ENCODE measurements at places on chromosomes 12 and 14.

DNA sequence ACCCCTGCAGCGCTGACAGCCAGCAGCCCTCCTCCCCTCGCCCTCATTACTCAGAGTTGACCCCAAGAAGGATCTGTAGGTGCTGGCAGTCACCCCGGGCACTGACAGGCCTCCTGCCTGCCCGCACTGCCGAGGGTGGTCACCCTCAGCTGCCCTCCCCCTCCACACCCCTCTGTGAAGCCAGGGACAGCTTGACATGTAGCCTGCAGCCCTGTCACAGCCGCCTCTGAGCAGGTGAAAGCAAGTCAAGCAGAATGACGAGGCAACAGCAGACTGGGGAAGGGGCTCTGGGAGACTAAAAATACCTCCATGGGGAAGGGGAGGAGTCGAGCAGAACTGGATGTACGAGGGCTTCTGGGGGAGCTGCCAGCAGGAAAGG lies 178.1 kb downstream of the DPF3 start:
- DNase-seq, result no peak

GRCh38 chr14:83162361-83162929 lies 1628.8 kb upstream of the SEL1L start:
- no peak for DNase-seq

GRCh38 chr14:32602699-32603098 lies 273.6 kb downstream of the AKAP6 start:
- DNase-seq, result no peak

- DNase-seq, result no peak
These were observed 56.8 kb downstream of the USP15 start for GRCh38 chr12:62317017-62317416.

DNA sequence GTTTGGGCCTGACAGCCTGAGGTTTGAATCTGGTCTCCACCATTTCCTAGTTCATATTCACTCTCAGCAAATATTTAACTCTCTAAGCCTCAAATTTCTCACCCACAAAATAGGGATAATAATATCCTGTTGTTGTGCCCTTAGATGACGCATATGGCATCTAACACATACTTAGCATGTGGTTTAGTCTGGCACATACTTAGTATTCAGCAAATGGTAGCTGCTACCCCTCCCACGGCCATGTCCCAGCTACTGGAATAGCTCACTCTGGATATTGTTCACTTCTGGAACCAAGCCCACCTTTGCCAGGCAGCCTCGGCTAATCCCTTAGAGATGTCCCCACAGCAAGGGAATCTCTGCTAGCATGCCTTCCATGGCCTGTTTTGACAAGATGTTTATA lies 53.3 kb downstream of the BICD1 start:
- DNase-seq, result no peak

GRCh38 chr14:66483322-66483721 lies 2.8 kb upstream of the CCDC196 start:
- no peak for DNase-seq

GRCh38 chr14:31059152-31059924 lies 33.2 kb upstream of the STRN3 start:
- DNase-seq, result no peak

DNA sequence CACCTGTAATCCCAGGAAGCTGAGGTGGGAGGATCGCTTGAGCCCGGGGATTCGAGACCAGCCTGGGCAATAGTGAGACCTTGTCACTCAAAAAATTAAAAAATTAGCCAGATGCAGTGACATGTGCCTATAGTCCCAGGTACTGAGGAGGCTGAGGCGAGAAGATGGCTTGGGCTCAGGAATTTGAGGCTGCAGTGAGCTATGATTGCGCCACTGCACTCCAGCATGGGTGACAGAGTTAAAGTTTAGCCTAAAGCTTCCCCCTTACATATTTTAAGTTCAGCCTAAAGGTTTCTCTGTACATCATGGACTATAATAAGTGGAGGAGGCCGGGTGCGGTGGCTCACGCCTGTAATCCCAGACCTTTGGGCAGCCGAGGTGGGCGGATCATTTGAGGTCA lies 70.1 kb downstream of the SPRING1 start:
- no peak for DNase-seq

DNA sequence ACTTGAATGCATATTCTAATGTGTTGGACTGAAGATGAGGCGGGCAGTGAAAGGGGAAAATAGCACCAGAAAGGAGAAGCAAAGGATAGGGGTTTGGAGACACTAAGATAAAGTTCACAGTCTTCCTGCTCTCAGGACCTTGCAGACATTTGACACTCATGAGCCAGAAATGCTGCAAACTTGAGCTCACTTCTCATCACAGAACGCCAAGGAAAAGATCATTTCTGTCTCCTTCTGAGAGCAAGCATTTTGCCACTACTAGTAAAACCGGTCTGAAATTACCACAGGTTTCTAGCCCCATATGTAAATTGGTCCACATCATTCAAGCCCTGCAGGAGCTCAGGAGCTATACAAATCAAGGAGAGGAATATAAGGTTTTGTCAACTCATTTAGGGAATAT lies 44.6 kb upstream of the ANO2 start:
- no peak for DNase-seq

- DNase-seq, result no peak
These were observed 26.3 kb upstream of the CISTR start for GRCh38 chr12:53777936-53778644.

DNA sequence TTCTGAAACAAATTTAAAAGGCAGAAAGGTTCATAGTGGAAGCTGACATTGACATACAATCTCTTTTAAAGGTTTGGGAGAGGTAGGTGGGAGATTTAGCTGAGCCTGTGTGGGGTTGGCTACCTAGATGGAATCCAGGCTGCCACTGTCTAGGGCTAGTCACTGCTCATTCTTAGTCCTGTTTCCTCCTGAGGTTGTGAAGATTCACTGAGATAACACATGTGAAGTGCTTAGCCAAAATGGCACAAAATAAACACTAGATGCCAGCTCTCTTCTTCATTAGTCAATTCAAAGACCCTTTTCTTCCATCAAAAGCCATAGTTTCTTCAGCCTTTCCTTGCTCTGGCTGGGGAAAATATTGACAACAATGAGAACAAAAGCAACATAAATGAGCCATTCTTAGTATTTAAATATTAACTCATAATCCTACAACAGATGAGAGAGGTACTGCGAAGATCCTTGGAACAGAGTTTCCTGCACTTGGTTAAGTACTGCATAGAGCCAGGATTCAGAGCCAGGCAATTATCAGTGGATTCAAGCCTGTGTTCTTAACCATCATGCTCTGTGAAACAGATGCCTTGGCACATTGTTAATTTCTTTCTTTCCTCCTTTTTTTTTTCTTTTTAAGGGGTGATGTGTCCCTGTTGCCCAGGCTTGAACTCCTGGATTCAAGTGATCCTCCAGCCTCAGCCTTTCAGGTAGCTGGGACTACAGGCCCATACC lies 3.5 kb downstream of the MYF6 start:
- no peak for DNase-seq

DNA sequence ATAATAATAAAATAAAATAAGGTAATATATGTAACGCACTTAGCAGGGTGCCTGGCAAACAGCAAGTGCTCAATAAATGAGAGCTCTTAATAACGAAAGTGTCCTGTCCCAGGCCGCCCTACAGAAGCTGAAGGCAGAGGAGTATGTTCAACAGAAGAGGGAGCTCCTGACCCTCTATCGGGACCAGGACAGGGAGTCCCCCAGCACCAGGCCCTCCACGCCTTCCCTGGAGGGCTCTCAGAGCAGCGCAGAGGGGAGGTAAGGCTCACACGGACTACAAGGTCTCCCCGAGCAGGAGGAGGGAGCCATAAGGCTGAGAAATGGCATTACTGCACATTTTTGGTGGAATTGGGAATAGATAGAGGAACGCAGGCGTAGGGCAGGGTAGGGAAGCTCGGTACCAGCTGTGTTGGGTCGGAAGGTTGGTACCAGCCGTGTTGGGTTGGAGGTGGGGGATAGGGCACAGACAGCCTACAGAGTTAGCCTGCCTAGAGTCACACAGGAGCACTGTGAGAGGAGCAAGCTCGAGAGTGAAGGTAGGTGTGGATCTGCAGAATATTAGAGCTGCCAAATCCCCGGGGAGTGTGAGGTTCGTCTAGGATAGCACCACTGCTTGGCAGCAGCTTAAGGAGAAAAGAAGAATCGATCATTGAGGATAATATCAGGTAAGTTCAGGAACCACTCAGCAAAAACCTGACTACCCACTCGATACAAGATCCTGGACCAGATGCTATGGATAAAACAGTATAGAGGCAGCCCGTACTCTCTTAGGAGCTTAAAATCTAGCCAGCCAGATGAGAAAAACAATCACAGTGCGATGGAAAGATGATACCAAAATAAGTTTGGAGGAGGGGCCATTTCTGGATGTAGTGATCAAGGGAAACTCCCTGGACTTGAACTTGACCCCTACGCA lies 15.3 kb downstream of the TNFRSF1A start:
- DNase-seq, result no peak

GRCh38 chr14:63182968-63183367 lies 21.3 kb upstream of the RHOJ start:
- DNase-seq, result no peak

- DNase-seq, result no peak
These were observed 57.9 kb upstream of the BICD1 start for GRCh38 chr12:32048791-32049190.

- DNase-seq, result no peak
These were observed 127.5 kb downstream of the TBC1D30 start for GRCh38 chr12:64951944-64952343.

GRCh38 chr14:29806124-29806517 lies 121.5 kb downstream of the PRKD1 start:
- DNase-seq, result no peak

DNA sequence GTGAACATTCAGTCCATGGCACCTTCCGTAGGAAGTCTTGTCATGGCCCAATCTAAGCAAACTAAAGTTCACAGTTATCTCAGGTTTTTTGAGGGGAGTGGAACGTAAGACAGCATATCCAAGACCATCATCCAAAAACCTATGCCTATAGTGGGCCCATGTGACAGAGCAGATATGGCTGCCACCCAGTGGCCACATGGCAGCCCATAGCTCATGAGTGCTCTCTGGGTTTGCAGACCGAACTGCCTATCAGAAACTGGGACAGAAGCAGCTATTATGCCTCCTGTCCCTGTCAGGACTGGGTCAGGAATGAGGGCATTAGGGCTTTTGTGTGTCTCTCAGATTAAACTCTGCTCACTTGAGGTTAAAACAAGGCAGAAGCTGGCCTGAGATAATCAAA lies 503.7 kb downstream of the NRXN3 start:
- no peak for DNase-seq

- DNase-seq, result no peak
These were observed 18.8 kb upstream of the LTA4H start for GRCh38 chr12:96054244-96054610.

GRCh38 chr14:91731018-91731417 lies 868 bp downstream of the CATSPERB start:
- DNase-seq, result no peak

GRCh38 chr14:53409969-53410368 lies 256.8 kb upstream of the DDHD1 start:
- no peak for DNase-seq

DNA sequence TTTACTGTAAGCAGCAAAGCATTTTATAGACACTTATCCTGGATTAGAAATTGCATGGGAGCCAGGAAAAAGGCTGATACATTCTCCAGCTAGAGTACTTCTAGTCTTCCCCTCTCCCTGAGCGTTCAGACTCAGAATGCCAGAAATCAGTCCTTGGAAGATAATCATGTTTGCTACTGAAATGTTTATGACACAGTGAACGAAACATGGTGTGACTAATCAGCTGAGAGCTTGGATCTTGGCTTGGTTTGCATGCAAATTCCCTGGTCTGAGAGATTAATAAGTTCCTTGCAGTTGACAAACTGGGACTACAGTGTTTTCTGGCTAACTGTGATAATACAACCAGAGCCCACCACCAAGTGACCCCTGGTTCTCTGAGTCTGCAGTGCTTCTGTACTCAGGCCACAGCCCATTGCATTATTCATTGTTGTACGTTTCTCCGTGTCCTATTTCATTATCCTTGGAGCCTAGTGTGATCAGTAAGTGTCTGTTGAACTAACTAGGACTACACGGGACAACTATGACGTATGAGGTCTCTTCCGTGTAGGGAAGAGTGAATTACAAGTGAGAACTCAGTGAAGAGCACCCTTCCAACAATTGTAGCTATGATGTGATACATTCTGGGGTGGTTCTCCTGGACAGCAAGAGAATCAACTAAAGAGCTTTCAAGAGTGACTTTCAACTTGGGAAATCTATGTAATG lies 34.6 kb upstream of the EVL start:
- DNase-seq, result no peak

GRCh38 chr14:98070536-98070935 lies 1201.5 kb downstream of the BCL11B start:
- no peak for DNase-seq

- no peak for DNase-seq
These were observed 300.9 kb downstream of the CACNA1C start for GRCh38 chr12:2353691-2354090.

DNA sequence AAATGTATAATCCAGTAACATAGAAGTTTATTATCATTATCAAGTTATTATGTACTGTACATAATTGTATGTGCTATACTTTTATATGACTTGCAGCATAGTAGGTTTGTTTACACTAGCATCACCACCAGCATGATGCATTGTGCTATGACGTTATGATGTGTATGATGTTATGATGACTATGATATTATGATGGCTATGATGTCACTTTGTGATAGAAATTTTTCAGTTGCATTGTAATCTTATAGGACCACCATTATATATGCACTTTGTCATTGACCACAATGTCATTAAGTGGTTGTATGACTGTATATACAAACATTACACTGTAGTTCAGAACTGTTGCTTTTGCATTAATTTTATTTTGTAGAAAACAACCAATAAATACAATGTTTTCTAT lies 173.4 kb downstream of the PPFIA2 start:
- no peak for DNase-seq

DNA sequence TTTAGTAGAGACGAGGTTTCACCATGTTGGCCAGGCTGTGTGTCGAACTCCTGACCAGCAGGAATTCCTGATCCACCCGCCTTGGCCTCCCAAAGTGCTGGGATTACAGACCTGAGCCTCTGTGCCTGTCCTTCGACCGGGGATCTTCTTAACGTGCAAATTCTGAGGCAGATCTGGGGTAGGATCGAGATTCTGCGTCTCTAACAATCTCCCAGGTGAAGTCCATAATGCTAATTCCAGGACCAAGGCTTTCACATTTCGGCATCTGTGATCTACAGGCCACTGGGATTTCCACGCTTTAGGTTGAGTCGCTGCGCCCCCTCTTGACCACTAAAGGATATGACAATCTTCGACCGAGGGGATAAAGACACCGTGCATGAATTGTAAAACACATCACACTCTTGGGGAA lies 24.8 kb downstream of the FOS start:
- peak; percentile 26 for DNase-seq

GRCh38 chr14:32978691-32979255 lies 40.1 kb downstream of the NPAS3 start:
- no peak for DNase-seq

- no peak for DNase-seq
These were observed 600.4 kb downstream of the C12orf50 start for GRCh38 chr12:87428701-87429277.

DNA sequence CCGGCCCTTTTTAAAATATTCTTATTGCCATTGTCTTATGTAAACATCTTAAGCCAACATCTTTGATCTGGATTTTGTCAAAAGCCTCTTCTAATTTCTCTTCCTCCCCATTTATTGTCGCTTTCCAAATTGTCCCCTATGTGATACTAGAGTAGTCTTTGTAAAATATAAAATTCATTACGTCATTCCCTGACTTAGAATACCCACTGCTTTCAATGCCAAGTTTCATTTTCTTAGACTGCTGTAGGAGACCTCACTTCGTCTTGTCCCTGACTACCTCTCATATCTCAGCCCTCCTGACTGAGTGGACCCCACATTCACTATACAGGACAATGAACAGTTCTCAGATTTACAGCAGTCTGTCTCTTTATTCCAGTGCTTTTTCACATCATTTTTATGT lies 633.9 kb upstream of the LMO3 start:
- no peak for DNase-seq

- DNase-seq, result no peak
These were observed 31.4 kb downstream of the VWF start for GRCh38 chr12:6092784-6093722.

Measured in NCI-H2081 treated with DMSO at 0.1 percent for 48 hours (cell line).